ENCODE measurements at places on chromosomes 4 and X. TPM values are rescaled to one million over a fixed set of nuclear protein-coding genes. Genes with fewer than 3 reads are reported as not detected.

OPN1MW3 gene
- not detected for total RNA-seq

SSX3 gene
- total RNA-seq = not detected

TDO2 gene
- total RNA-seq = 3.4 TPM

ADAM29 gene
- total RNA-seq = not detected

SUPT20HL1 gene
- total RNA-seq = not detected

NPY2R gene
- total RNA-seq = 1.8 TPM

DRP2 gene
- 26.1 TPM for total RNA-seq

DNA sequence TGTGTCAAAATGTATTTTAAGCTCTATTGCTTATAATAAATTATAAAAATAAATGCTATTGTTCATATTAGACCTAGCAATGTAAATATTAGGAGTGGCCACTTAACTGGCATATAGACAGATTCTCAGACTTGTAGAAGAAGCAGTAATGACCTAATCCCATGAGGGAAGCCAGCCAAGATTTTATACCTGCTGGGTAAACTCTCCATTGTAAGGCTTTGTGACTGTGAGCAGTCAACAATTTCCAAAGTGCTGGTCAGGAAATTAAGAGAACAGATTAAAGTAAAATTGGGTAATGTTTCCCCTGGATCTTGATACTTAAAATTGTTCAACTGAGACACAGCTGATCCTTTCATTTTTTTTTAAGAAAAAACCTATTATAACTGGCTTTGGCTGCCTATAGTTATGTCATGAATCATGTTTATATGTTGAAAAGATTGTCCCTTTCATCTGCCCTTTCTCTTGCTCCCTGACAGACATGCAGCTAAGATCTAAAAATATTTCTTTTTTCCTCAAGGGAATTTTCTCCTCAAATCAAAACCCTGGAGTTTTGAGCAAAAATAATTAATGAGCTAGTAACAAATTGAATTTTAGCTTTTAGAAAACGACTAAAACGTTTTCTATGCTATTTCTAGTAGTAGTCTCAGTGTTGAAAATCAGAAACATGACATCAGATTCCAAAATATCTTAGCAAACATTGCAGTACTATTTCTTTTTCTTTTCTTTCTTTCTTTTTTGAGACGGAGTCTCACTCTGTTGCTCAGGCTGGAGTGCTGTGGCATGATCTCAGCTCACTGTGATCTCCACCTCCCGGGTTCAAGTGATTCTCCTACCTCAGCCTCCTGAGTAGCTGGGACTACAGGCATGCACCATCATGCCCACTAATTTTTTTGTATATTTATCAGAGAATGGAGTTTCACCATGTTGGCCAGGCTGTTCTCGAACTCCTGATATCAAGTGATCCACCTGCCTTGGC, 77.9 kb downstream of the ADGRL3 start:
- DNase-seq = no peak

- DNase-seq = no peak
Observed at GRCh38 chr4:726838-727237, 21.2 kb downstream of the PCGF3 start.

- no peak for DNase-seq
Observed at GRCh38 chrX:153874366-153875125, 11.4 kb downstream of the L1CAM start.

DNA sequence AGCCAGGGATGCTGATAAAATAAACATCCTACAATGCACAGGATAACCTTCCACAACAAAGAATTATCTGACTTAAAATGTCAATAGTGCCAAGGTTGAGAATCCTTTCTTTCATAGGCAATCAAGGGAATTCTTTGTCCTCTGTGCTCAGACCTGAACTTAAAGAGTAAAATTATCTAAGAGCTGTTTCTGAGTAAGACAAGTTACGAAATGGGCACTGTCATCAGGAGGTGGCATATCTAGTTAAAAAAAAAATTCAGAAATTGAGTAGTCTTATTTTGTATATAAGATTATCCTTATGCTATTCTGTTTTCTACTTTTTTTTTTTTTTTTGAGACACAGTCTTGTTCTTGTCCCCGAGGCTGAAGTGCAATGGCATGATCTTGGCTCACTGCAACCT, 3.3 kb upstream of the RAB33B start:
- DNase-seq = no peak

DNA sequence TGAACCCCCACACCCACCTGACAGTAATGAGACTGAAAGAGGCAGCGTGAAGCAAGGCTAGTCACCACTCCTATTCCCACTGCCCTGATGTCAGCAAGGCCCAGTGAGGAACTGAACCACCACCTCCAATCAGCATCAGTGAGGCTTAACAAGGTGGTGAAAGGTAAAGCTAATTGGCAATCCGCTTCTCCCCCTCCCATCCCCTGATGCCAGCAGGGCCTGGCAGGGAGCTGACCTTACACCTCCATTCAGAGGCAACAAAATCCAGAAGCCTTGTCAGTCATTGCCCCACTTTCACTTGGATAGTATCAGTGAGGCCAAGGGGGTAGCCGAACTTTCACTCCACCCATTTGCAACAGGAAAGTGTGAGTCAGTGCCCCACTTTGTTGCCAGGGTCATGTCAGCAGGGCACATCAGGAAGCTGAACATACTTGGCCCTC, 60.8 kb downstream of the AWAT2 start:
- no peak for DNase-seq

DNA sequence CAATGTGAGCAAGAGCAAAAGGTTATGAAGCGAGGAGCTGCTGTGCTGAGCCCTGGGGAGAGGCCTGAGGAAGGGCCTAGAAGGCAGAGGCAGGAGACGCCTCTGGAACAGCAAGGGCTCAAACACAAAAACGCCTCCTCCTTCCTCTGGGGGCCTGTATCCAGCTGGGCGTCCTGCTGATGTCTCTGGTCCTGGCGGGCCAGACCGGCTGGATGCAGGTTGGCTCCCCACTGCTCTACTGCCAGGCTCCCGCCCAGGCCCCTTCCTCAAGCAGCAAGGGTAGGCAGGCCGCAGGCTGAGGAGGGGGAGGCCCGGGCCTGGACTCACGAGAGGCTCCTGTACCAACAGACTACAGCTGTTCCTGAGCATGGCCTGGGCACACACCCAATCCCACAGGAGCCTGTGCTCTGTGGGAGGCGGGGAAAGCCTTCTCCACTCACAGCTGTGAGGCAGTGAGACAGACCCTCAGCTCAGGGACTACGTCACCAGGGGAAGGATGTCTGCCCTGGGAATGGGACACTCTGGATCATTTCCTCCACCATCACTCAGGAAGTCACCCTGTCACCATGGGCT, 2.3 kb downstream of the HAUS7 start:
- no peak for DNase-seq

DNA sequence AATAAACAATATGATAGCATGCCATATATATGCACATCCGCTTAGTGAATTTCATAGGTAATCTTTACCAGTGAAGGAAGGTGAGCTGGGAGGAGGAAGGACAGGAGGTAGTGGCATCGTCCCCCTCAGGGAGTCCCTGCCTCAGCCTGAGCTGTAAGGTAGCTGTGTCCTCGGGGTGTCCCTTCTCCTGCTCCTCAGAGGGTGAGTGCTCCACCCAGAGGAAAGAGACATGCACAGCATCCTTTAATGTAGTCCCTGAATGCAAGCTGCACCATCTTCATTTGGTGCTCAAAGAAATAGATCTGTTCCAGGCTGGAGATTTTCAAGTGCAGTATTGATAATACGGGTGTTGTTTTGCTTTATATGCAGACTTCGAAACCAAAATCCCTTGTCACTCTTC, 330.4 kb upstream of the SFRP2 start:
- no peak for DNase-seq

DNA sequence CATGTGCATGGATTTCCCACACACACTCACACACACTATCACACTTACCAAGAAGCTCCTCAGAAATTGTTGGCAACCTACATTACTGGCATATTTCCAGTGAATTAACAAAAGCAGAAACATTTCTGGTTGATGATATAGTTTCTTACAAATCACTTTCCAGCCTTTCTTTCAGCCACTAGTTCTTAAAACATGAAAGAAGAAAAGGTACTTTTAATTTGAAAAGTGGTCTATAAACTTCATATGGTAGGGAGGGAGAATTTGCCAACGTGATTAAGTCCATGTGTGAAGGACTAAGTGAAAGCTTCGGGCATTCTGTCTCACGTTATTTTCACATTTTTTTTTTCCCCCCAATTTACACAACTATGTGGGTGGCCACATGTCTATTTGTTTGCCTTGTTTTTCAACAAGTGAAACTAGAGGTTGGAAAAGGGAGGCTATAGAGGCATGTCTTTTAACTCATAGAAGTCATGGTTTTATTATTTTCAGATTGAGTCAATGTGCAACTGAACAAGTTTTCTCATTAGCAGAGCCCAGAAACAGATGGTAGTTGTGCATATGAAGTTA, 832.1 kb upstream of the INTU start:
- DNase-seq = no peak

- DNase-seq = no peak
Observed at GRCh38 chrX:23644744-23645143, 22.5 kb upstream of the PRDX4 start.

- DNase-seq = no peak
Observed at GRCh38 chrX:19272452-19272851, 71.3 kb upstream of the PDHA1 start.

- DNase-seq = no peak
Observed at GRCh38 chrX:101986586-101986985, 54.8 kb upstream of the ZMAT1 start.

- no peak for DNase-seq
Observed at GRCh38 chrX:135556055-135556454, 35.6 kb downstream of the INTS6L start.

- no peak for DNase-seq
Observed at GRCh38 chr4:169899295-169899694, 126.9 kb downstream of the MFAP3L start.

GRCh38 chr4:23889391-23889790, 456 bp downstream of the PPARGC1A start:
- no peak for DNase-seq

GRCh38 chr4:141921293-141921692, 284.9 kb downstream of the IL15 start:
- no peak for DNase-seq

- no peak for DNase-seq
Observed at GRCh38 chr4:96630839-96631238, 790.9 kb downstream of the PDHA2 start.

Measured in dorsolateral prefrontal cortex (tissue), 122 donors.